ENCODE measurements at places on chromosomes 11 and 22.

DNA sequence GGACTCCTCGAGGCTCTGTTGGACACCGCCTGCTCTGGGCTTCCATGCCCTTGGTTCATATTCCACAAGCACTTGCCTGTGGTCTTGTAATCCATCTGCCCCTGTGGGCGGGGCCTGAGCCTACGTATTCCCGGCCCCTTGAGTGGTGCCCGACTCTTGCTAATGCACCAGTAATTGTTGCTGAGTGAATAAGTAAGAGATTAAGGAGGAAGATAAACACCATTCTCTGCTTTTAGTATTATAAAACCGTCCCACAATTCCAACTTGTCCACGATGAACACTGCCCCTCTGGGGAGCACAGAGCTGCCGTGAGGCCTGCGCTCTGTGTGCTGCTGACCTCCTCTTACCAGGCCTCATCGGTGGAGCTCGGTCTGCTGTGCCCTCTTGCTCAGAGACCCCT lies 50.3 kb downstream of the MICAL2 start:
- DNase-seq: no peak

- DNase-seq: no peak
Measured at GRCh38 chr11:41284354-41284753, 175.1 kb downstream of the LRRC4C start.

DNA sequence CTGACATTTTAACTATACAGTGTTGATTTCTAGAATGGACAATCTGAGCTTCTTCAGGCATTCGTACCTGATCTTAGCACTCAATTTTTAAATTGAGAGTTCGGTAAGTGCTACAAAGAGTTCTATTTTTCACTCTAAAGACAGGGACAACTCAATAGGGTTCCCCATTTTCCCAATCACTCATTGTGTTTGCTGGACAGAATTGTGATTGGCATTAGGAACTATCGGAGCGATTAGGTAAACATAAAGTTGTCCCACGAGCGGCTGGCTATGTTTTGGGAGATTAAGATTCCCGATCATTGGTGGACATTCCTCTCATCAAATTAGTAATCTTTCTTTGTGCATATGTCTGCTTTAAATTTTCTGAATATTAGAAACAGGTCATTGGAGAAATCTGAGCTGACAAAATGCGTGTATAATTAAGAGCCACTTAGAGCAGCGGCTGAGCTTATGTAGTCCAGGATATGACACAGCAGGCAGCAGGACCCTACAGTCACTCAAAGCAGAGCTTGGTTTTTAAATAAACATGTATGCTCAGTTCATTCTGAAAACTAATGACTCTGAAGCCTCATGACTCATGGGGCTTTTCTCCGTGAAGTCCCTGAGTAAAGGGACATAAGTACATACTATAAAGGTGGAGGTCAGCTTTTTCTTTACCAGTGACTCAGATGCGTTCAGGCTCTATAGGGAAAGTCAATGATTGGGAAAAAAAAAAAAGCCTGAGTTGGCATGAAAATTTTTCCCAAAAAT lies 109.4 kb downstream of the GRIA4 start:
- peak; percentile 6 for DNase-seq

DNA sequence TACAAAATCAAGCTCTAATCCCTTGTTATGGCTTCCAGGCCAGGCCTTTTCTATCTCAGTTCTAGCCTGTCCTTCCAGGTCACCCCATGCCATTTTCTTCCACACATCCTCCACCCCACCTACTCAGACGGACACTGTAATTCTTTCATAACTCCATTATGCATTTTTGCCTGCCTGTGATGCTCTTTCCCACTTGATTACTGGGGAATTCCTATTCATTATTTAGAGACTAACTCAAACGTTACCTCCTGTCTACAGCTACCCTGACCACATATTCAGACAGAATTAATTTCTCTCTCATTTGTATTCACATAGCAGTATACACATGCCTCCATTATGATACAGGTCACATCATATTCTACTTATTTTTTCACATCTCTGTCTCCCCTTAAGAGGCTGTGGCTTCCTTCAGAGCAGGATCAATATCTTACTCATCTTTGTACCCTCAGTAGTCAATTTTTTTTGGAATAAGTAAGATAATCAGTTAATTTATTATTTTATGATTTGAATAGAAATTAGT lies 156.5 kb upstream of the ZC3H12C start:
- no peak for DNase-seq

GRCh38 chr11:43699870-43700269 lies 19.3 kb downstream of the HSD17B12 start:
- DNase-seq: no peak

DNA sequence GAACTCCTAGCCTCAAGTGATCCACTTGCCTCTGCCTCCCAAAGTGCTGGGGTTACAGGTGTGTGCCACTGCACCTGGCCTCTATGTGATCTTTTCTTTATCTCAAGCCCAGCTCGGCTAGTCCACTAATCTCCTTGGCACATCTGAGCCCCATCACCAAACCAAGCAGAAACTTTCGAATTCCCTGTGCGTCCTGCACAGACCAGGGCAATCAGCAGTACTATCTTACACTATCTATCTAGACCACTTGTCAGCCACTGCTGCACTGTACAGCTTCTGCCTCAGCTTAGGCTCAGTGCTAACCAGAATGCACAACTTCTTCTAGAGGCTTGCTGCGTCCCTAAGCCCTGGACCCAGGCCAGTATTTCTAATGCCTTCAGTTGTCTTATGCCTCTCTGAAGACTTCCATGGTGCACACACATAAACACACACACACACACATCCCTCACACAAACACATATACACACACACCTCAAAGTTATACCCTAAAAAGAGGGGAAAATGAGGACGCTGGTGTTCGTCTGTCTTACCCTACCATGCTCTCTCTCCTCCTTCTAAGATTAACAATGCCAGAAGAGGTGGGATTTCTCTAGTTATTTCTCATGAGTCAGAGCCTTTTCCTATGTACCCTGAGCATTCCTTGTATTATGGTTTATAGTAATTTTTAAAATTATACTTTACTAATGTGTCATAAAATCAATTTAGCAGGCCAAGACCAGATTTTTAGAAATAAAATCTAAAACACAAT lies 59.3 kb upstream of the FAM181B start:
- no peak for DNase-seq

DNA sequence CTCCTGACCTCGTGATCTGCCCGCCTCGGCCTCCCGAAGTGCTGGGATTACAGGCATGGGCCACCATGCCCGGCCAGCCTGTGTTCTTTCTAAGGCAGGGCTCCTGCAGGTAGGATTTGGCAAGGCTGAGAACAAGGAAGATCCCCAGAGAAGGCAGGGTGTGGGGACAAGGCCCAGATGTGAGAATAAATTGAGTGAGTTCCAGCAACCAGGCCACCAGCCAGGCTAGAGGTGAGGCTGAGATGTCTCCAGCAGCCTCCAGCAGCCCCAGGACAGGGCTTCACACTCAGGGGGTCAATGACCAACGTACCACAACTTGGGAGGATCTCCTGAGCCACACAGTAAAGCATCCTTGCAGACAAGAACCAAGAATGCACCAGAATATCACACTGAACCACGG lies 75.1 kb downstream of the BUD13 start:
- no peak for DNase-seq

Data from mammary epithelial cell (primary cell).